ENCODE measurements at places on chromosomes 1 and 21. TPM values are rescaled to one million over a fixed set of nuclear protein-coding genes. Genes with fewer than 3 reads are reported as not detected.

Gene PCAT6
- not detected for total RNA-seq

GRCh38 chr21:37164742-37165141 is 91.7 kb downstream of the TTC3 start:
- peaks cover 17% of the 10 kb centered on the region for H3K36me3 ChIP-seq
- no peak overlapping the region for H3K4me3 ChIP-seq
- no peak overlapping the region for H3K27ac ChIP-seq
- no peak for DNase-seq
- peaks cover 3% of the 10 kb centered on the region for H3K4me1 ChIP-seq
- H3K27me3 ChIP-seq: no peaks in the 10 kb centered on the region

Gene CCDC30
- 3.1 TPM for total RNA-seq

GRCh38 chr1:89823679-89824292 is 3.0 kb downstream of the LRRC8D start:
- no peak overlapping the region for H3K4me3 ChIP-seq
- no peak for DNase-seq
- peaks cover 6% of the 10 kb centered on the region for H3K36me3 ChIP-seq
- H3K27me3 ChIP-seq: no peaks in the 10 kb centered on the region
- H3K27ac ChIP-seq: no peak overlapping the region
- H3K4me1 ChIP-seq: peaks cover 28% of the 10 kb centered on the region

DNA sequence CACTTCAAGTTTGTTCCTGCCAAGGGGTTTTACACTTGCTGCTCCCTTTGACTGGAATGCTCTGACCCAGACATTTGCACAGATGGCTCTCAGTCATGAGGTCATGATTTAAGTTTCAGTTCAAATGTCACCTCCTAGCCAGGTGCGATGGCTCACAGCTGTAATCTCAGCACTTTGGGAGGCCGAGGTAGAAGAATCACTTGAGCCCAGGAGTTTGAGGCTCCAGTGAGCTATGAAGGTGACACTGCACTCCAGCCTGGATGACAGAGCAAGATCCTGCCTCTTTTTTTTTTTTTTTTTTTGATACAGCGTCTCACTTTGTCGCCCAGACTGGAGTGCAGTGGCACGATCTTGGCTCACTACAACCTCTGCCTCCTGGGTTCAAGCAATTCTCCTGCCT is 4.5 kb upstream of the ZMYM4 start:
- peaks cover 3% of the 10 kb centered on the region for H3K36me3 ChIP-seq
- DNase-seq: no peak
- H3K4me3 ChIP-seq: no peak overlapping the region
- H3K27me3 ChIP-seq: peaks cover 14% of the 10 kb centered on the region
- H3K27ac ChIP-seq: no peak overlapping the region

Gene S100A1
- not detected for total RNA-seq

DNA sequence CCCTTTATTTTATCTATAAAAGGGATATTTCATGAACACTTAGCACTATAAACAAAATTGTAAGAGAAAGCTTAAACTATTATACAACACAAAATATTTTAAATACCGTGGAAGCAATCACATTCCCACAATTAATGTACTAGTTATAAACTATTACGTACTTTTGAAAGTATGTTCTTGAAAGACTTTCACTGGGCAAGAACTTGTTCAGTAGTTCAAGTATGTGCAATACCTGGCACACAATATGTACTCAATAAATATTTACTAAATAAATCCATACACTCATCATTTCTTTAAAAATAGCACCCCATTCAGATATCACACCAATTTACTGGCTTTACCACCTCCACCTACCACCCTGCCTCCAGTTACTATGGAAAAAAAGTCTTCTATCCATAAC is 12.6 kb upstream of the FMO2 start:
- peaks cover 6% of the 10 kb centered on the region for H3K27me3 ChIP-seq
- no peak for DNase-seq
- H3K4me1 ChIP-seq: no peaks in the 10 kb centered on the region
- H3K36me3 ChIP-seq: no peaks in the 10 kb centered on the region
- no peak overlapping the region for H3K4me3 ChIP-seq

DNA sequence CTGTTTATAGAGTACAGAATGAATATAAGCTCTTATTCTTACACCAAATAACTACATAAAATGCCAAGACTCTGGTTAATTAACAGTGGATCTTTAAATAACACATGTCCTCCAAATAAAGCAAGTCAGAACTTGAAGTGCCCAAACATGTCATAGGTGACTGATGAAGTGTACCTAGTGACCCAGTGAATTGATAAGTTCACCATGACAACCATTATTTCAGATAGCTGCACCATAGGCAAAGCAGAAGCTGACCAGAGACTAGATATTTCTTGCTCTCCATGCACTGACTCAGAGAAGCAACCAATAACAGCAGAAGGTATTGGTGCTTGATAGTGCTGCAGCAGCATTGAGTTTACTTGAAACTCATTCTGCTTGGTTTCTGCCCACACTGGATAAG is 192.1 kb downstream of the DUSP10 start:
- H3K4me1 ChIP-seq: no peaks in the 10 kb centered on the region
- no peak overlapping the region for H3K4me3 ChIP-seq
- H3K27ac ChIP-seq: no peak overlapping the region
- DNase-seq: no peak
- no peaks in the 10 kb centered on the region for H3K36me3 ChIP-seq

Data from activated naive CD8-positive, alpha-beta T cell treated with anti-CD3 and anti-CD28 coated beads, Interleukin-2, amount 10 ng/mL, durations not matched to agents 7 days and 5 days (primary cell).